Chondrocyte (in vitro differentiated cells): ENCODE measurements at places on chromosomes 7 and 10. TPM values are rescaled to one million over a fixed set of nuclear protein-coding genes. Genes with fewer than 3 reads are reported as not detected.

Gene ANKRD61
- not detected in 3 replicates for total RNA-seq

Gene LEP
- not detected in 3 replicates for total RNA-seq

Gene STAG3
- total RNA-seq = 0.57 to 1.2 TPM (median 0.64 TPM) in 3 replicates

Gene RELN
- 0.22 TPM in 1 of 3 replicates, not detected in the others for total RNA-seq

Gene C7orf57
- total RNA-seq = not detected in 3 replicates

Gene SPAM1
- total RNA-seq = not detected in 3 replicates

Gene CPN1
- not detected in 3 replicates for total RNA-seq

Gene GPR22
- not detected in 3 replicates for total RNA-seq

Gene SORBS1
- 5.0 to 7.0 TPM (median 5.6 TPM) in 3 replicates for total RNA-seq

Gene ANKIB1
- total RNA-seq = 65.6 to 77.7 TPM (median 76.3 TPM) in 3 replicates

Gene SP8
- not detected in 3 replicates for total RNA-seq

Gene TUBAL3
- not detected in 3 replicates for total RNA-seq

Gene VSIR
- total RNA-seq = 0.49 to 1.3 TPM in 2 of 3 replicates, not detected in the other

Gene SEMA3C
- total RNA-seq = 77.4 to 155 TPM (median 80.0 TPM) in 3 replicates

Gene PLEKHS1
- total RNA-seq = not detected in 3 replicates

Gene NKX2-3
- total RNA-seq = not detected in 3 replicates

Gene CC2D2B
- 0.30 to 0.54 TPM (median 0.51 TPM) in 3 replicates for total RNA-seq

Gene HOXA5
- total RNA-seq = not detected in 3 replicates

Gene GSTO2
- total RNA-seq = 0.28 to 0.73 TPM (median 0.32 TPM) in 3 replicates

Gene CFAP58
- total RNA-seq = 0.13 to 0.27 TPM (median 0.15 TPM) in 3 replicates

Gene FBXL13
- total RNA-seq = 0.45 to 0.97 TPM (median 0.48 TPM) in 3 replicates

Gene CYP17A1
- total RNA-seq = not detected in 3 replicates

Gene ALDH18A1
- 132 to 200 TPM (median 134 TPM) in 3 replicates for total RNA-seq

Gene PRSS1
- not detected in 3 replicates for total RNA-seq

Gene SLC39A12
- not detected in 3 replicates for total RNA-seq

Gene SFMBT2
- total RNA-seq = 1.8 to 2.0 TPM (median 1.9 TPM) in 3 replicates

Gene HOXA9
- not detected in 3 replicates for total RNA-seq

Gene GBX1
- total RNA-seq = not detected in 3 replicates

Gene PTPRZ1
- total RNA-seq = 0.05 to 2.0 TPM (median 1.6 TPM) in 3 replicates

Gene AKR1C4
- not detected in 3 replicates for total RNA-seq

Gene FEZF1
- not detected in 3 replicates for total RNA-seq

Gene OR2A5
- total RNA-seq = not detected in 3 replicates

Gene PDGFA
- total RNA-seq = 38.1 to 72.5 TPM (median 70.6 TPM) in 3 replicates

Gene STEAP1B
- total RNA-seq = 1.5 to 5.1 TPM (median 4.2 TPM) in 3 replicates

Gene GHRHR
- not detected in 3 replicates for total RNA-seq

Gene HOXA6
- total RNA-seq = not detected in 3 replicates

Gene CCL26
- total RNA-seq = not detected in 3 replicates
